HTR-8/SVneo (cell line): ENCODE measurements at places on chromosomes 16 and 17.

DNA sequence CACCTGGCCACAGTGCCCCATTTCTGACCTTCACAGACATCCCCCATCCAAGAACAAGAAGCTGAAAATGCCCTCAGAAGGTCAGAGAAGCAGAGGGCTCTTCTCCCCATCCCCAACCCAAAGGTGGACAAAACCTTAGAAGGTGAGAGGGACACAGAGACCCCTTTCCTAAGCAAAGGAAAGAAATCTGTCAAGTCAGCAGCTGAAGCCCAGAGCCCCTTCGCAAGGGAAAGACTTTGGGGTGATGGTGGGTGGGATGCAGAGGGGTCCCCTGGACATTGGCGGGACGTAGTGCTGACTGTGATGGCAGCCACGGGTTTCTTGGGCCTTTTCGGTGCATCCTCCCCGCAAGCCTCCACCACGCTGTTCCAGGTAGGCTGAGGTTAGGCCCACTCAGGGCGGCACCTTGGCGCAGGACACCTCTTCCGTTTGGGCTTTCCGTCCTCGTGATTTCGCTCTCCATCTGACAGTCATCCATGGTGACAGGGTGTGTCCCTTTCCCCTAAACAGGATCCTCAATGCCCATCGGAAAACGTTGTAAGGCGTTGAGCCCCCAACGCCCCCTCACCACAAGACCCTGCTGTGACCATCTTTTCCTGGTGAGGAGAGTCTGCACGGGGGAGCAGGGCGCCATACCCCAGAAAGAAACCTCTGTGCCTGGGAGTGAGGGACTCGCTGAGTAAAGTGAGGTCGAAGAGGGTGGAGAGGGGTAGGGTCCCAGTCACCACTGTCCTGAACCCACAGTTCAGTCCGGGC is 10.7 kb upstream of the GSDMA start:
- no peak for DNase-seq

DNA sequence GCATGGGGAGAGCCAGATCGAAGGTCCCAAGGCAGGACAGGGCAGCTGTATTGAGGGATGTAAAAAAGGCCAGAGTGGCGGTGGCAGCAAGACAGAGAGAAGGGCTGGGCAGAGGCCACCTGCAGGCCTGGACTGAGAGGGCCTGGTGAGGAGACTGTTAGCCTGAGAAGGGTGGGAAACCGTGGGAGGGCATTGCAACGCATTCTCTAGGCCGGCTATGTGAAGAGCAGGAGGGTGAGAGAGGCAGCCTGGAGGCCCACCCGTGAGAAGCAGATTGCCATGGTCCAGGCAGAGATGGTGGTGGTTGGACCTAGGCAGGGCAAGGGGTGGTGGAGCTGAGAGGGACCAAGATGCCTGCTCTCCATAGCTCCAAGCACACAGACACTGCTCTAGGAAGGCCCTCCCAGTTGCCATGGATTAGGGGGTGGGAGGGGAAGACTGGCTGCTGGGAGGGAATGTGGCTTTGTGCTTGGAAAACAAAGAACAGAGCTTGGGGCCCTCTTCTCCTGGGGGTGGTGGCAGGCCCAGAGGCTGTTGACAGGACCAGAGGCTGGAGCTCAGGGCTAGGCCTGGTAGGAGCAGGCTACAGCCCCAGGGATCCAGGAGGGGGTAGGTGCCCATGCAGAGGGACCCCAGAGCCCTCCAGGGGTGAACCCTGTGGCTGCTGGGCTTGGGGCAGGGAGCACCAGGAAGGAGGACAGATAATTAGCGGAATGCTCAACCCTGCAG is 12.4 kb upstream of the TCAP start:
- DNase-seq, result no peak

DNA sequence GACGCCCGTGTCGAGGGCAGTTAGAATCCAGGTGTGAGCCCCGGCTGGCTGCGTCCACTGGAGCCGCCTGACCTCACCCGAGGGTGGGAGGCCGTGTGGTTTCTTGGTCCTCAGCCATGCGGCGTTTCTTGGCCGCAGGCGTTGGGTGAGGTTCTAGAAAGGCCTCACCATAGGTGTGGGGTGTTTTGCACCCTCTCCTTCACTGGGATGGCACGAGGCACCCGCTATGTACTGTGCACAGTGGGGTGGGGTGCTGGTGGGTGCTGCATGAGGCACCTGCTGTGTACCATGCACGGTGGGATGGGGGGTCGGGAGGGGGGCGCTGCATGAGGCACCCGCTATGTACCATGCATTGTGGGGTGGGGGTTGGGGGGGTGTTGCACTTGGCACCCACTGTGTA is 169.6 kb downstream of the BANP start:
- DNase-seq, result no peak

DNA sequence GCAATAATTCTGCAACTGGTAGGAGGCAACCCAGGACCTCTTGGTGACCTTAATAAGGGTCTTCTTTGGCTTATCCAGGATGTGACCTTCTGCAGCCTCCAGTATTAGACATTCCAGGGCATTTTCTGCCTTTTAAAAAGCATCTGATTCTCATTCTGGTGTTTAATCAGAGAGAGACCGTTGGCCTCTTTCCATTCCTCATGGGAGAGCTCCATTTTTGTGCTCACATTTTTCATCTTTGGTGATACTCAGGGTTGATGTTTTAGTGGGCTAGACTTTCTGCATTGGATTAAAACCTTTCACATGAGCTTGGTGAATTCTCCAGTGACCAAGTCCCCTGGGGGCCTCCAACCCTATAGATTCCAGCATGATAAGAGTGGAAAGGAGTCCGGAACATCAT is 150.2 kb upstream of the CACNG5 start:
- DNase-seq, result no peak

- no peak for DNase-seq
Measured at GRCh38 chr17:65593092-65593854, 31.8 kb upstream of the AXIN2 start.

- DNase-seq, result no peak
Measured at GRCh38 chr16:51876934-51877333, 670.0 kb downstream of the TOX3 start.

GRCh38 chr16:2848933-2849725 is 8.8 kb downstream of the PRSS22 start:
- DNase-seq, result no peak

GRCh38 chr17:71983828-71984227 is 137.0 kb upstream of the SOX9 start:
- DNase-seq, result no peak

DNA sequence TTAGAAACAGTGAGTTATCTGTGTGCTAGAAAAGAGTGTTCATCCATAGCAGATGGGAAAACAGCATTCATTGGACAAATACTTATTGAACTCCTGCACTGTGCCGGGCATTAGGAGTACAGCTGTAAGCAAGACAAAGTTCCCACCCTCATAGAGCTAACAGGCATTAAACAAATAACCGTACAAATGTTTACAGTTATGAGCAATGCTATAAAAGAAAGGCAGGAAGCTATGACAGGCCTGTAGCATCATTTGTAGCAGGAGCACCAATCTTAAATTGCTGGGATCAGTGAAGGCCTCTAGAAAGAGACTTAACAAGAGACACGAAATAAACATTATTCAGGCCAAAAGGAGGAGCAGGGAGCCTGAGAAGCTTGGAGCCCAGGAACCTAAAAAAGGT is 15.6 kb downstream of the SDR42E1 start:
- DNase-seq, result no peak

GRCh38 chr17:31373150-31374093 is 18.1 kb upstream of the RAB11FIP4 start:
- no peak for DNase-seq

- no peak for DNase-seq
Measured at GRCh38 chr17:685006-685405, 29.6 kb downstream of the VPS53 start.

DNA sequence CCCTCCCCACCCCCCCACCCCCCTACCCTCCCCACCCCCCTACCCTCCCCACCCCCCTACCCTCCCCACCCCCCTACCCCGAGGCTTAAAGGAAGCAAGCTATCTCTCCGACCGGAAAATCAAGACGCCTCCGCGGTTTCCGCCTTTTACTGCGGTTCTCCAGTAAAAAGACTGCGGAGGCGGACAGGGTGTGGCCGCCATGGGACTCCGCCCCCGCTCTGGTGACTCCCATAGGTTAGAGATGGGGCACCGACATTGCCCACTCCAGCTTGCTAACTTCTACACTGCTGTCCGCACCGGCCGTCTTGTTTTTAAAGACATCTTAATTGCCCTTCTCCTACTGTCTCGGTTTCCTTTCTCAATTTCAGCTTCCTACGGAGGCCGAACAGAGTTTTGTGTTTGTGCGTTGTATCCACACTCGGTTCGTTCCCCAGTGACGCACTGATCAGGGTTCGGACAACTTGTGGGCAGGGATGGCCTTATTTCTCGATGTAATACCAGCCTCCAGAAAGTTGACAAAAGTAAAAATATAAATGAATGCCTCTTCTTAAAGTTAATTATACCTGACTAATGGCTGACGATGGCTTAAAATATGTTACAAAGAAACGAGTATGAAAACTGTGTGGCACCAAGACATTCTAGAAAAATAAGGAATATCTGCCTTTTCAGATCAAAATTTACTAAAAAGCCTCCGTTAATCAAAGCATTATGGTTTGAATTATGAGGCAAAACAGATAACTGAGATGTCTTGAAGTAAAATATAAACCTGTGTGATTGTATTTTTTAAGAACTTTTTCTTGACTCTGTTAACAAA is 1.1 kb upstream of the ZNF200 start:
- DNase-seq, result no peak

DNA sequence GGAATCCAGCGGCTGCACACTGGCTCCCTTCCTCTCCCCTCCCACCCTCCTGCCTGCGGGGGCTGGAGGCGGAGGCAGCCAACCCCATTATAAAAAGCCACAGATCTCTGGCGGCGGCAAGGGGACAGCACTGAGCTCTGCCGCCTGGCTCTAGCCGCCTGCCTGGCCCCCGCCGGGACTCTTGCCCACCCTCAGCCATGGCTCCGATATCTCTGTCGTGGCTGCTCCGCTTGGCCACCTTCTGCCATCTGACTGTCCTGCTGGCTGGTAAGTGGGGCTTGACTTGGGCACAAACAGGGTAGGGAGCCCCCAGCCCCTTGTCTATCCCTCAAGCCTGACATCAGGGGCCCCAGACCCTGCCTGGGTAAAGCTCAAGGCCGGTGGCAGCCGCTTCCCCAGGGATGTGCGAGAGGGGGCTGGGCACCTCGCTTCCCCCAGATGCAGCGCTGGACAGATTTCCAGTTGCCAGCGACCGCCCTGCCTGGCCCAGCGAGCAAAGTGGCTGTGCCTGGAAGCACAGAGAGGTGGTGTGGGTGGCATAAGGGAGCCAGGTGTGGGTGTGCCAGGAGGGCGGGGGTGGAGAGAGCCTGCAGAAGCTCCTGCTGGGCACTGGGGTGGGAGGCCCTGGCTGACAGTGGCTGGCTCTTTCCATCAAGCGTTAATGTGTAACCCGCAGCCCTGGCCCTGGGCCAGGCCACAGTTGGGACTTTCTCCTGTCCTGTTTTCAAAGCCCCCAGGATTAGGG is at the start of gene CX3CL1:
TSS of gene CX3CL1 (plus strand) at position 119 of the 745 bp plus-strand sequence. CDS start at position 198, 79 bp downstream.
- no peak for DNase-seq

- peak; percentile 87 for DNase-seq
Measured at GRCh38 chr16:86772671-86773353, 194.5 kb downstream of the FOXL1 start.

DNA sequence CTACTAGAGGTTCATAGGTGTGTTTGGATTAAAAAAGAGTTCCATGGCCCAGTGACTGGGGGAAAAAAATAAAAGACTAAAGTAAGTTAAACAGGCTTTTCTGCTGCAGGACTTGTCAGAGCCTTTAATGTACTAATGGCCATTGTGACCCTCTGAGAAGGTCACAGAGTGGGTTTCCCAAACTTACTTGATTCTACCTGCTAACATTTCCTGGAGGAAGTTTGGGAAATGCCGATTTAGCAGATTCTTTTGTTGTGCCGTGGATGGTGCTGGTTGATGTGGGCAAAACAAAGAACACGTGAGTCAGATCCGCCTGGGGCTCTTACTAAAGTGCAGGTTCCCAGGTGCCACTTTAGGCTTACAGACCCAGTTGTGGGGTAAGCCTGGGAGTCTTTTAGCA is 13.6 kb upstream of the STH start:
- DNase-seq, result no peak

- no peak for DNase-seq
Measured at GRCh38 chr17:81870131-81870980, 781 bp downstream of the ARHGDIA start.

GRCh38 chr17:7219812-7220592 is at the start of the genes ACADVL and DLG4:
Gene ACADVL, plus strand, starts transcription at chr17:7219938. Its CDS starts 47 bp downstream, at chr17:7219985.
Gene DLG4, minus strand, starts transcription at chr17:7219836.
- DNase-seq, result peak; percentile 96

DNA sequence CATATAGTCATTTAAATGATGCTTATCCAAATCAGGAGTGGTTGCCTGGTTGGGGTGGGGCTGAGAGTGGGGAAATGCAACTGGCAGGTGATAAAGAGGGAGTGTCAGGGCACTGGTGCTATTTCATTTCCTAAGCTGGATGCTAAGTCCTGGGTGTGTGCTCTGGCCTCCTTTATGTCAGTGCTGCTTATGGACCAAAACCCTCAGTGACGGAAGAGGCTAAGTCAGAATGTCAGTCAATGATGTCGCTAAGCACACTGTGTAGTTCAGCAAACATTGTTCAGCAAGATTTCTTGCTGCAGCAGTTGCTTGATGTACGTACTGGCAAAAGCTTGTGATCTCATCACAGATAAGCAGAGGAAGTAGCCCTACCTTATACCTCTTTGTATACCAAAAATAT is 16.4 kb upstream of the FLCN start:
- DNase-seq, result no peak

DNA sequence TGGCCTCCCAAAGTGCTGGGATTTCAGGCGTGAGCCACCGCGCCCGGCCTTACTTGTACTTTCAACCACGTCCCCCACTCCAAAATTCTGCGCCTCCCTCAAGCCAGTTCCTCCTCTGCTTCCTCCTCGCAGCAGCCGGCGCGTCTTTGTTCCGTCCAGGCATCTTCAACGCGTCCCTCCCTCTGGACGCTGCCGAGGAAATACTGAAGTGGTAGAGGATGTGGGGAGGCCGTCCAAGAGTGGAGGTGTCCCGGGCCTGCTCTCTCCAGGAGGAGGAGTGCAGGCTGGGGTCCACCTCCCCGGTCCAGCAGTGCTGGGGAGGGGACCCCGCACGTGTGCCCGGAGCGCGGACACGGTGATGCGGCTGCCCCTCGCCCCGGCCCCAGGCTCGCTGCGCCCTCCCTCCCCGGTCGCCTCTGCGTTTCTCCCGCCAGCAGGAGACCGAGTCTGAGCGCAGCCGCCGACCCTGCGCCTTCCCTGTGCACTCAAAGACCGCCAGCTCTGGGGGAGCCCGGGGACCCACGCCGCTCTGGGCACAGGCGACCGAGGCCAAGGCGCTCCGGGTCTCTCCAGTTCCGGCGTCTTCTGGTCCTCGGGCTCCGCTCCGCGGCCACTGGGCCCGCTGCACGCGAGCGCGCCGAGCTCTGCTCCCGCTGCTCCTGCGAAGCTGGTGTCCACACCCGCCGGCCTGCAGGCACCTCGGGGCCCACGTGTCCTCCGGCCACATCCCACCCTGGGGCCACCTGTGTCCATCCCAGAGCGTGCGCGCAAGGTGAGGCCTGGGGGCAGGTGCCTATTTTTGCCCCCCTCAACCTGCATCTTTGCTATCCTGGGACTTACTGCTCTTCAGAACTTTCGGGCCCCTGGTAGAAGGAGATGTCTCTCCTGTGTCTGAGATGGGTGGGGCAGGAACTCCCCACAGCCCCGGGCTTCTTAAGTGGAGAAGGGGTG is 31.7 kb downstream of the OSBPL7 start:
- peak; percentile 88 for DNase-seq

GRCh38 chr16:84566545-84567257 is 51.2 kb downstream of the COTL1 start:
- DNase-seq, result no peak

GRCh38 chr17:2054262-2054511 is 716 bp upstream of the HIC1 start:
- no peak for DNase-seq
